Astrocyte of the spinal cord (primary cell): ENCODE measurements at places on chromosomes 16 and 17.

DNA sequence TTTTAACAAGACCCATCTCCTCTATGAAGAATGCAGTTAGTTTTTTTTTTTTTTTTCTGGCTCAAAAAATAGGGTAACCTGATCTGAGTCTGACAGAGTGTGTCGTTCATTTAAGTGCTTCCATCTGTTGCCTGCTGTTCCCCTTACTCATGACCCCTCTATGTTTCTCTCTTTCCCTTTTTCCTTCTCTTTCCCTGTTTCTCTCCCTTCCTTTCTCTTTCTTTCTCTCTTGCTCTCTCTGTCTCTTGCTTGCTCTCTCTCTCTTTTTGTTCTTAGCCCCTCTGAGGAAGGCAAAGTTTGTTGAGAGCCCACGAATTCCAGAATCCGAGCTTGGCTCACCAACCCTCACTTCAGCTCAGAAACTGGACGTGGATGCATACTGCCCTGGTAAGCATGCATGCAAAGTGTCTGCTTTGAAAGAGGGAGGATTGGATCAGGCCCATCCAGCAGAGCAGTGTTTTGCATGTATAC is 185.0 kb downstream of the TANC2 start:
- DNase-seq = peak; percentile 69

DNA sequence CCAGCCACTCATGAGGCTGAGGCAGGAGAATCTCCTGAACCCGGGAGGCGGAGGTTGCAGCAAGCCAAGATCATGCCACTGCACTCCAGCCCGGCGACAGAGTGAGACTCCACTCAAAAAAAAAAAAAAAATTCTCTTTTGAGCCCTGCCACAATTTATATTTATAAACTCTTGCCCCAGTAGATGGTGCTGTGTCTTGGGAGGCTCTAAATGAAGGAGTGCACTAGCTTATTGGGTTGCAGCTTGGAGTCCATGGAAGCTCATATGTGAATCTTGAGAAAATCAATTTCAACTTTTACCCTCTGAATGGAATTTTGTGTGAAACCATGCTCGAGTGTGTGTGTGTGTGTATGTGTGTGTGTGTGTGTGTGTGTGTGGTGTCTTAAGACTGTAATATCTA is 420.1 kb downstream of the HS3ST4 start:
- DNase-seq = no peak

GRCh38 chr17:1120596-1121441 is 59.0 kb downstream of the ABR start:
- no peak for DNase-seq

- no peak for DNase-seq
Measured at GRCh38 chr17:42460371-42460770, 1.7 kb downstream of the ATP6V0A1 start.

GRCh38 chr16:83402160-83402814 is 405.5 kb upstream of the HSBP1 start:
- no peak for DNase-seq

- no peak for DNase-seq
Measured at GRCh38 chr16:74586948-74587347, 20.0 kb downstream of the GLG1 start.

GRCh38 chr16:11640987-11641817 is 27.1 kb upstream of the SNN start:
- DNase-seq = peak; percentile 65

DNA sequence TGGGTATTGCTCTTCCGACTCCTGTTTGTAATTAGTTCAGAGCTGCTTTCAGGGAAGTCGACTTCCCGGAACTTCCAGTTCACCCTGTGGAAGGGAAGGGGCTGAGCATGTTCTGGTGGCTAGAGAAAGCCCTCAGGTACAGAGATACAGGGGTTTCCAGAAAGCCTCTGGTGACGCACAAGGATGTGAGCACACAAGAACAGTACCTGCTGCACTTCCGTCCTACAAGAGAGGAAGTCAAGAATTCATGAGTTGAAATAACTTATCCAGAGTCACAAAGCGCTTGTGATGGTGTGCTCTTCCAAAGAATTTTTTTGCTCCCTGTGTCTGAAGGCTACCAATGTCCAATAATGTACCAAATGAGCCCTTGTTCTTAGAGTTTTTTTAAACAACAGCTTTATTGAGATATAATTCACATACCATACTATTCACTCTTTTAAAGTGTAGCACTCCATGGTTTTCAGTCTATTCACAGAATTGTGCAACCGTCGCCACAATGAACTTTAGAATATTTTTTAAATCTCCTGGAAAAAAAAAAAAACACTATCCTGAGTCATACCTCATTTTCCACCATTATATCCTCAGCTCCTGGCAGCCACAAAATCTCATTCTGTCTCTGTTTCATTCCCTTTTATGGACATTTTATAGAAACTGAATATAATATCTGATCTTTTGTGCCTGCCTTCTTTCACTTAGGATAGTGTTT is 327.6 kb downstream of the CDH13 start:
- DNase-seq = peak; percentile 73

- DNase-seq = peak; percentile 67
Measured at GRCh38 chr16:85372627-85373372, 240.3 kb upstream of the GSE1 start.

- no peak for DNase-seq
Measured at GRCh38 chr16:53123747-53124146, 69.0 kb downstream of the CHD9 start.

GRCh38 chr16:3389663-3390338 is 11.0 kb downstream of the ZSCAN32 start:
- DNase-seq = no peak

GRCh38 chr17:63675231-63675606 is 24.7 kb downstream of the LIMD2 start:
- DNase-seq = peak; percentile 39

- no peak for DNase-seq
Measured at GRCh38 chr16:81804134-81804610, 25.1 kb downstream of the PLCG2 start.

DNA sequence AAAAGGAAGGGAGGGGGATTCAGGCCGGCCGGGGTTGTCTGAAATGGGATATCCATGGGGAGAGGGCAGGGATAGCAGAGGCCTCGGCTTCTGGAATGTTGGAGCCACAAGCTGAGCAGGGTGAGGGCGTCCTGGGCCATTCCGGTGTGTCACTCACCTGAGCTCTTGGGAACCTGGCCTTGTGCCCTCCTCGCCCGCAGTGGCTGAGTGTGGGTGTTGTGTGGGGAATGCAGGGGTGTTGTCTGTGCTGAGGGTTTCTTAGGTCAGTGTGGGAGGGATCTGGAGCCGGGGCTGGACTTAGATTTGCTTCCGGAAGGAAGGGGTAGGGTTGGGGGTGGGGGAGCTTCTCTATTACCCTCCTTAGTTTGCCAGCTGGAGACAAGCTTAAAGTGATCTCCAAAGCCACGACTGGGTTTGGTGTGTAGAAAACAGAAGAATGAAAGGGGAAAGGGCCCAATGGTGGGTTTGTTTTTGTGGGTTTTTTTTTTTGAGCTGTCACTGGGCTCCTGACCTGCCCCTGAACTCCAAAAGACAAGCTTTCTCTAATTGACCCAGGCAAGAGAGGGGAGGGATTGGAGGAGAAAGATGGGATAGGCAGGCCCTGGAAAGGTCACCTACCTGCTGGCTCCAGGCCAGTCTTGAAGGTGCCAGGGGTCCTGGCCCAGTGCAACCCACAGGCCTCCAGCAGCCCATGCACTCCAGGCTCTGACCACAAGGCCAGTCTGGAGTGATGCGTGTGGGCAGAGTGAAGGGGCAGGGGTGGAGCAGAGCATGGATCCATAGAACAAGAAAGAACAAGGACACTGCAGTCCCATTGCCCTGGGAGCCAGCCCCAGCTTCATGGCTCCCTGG is at the start of gene SULT1A2:
SULT1A2 (minus strand) TSS at position 211 of the 852 bp plus-strand sequence. CDS start 1,120 bp downstream, outside the sequence.
- no peak for DNase-seq

DNA sequence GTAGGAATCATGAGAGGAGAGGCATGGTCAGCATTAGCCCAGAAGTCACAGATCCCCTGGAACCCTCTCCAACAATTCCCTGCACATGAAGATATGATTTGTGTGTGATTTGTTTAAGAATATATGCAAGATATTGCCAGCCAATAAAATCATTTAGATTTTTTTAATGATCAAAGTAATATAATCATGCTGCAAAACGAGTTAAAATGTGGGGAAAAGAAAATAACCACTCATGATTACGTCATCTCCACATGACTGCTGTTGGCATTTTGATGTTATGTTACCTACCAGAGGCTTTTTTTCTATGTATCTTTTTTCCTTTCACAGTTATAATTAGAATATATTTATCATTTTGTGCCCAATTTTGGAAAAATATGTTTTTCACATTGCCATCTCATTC is 22.4 kb downstream of the SLC35G3 start:
- DNase-seq = no peak

- no peak for DNase-seq
Measured at GRCh38 chr16:49575346-49576172, 202.0 kb downstream of the C16orf78 start.

DNA sequence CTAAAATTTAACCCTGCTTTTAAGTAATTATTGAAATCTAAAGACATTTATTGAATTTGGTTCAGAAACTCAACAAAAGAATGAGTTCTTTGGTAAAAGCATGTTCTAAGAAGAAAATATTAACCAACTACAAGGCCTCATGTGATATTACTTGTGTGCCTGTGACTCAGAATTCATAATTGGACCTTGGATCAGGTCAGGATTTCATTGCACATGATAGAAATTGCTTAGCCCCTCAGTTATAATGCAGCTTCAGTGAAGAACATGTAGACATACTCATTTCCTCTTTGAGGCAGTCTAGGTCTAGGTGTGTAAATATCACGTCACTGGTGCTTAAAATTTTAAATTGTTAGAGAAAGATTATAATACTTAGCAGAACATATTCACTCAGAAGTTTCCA is 410.0 kb upstream of the SOX9 start:
- DNase-seq = no peak

GRCh38 chr16:83689385-83689831 is 118.4 kb upstream of the HSBP1 start:
- peak; percentile 84 for DNase-seq

DNA sequence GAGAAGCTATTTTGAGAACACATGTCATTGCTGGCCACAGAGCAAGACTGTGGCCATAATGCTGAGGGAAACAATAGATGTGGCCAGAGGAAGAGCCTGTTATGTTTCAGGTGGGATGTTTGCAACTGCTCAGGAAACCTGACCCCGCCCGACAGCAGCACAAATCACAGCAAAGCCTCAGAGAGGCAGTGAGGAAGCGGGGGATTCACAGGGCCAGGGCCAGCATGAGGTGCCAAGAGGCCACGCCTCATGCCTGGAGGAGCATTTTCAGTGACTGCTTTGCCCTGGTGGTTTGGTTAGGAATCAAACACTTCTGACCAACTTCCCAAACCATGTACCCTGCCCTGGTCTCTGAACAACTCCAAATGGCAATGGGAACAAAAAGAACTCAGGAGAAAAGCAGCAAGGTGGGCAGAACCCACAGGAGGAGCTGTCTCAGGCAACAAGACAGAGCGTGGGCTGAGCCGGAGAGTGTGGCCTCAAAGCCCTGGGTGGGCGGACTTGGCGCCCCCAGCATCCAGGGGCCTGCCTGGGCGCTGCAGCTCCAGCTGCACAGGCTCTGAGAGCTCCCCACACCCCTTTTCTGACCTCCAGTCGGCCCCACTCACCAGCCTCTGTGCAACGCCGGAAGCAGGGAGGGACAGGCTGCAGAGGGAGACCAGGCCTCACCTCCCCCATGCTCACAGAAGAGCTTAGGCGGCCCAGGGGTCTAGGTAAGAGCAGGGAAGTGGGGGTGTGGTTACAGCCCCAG is 20.6 kb downstream of the HIC1 start:
- DNase-seq = no peak

GRCh38 chr17:27457360-27457715 is 1.1 kb downstream of the KSR1 start:
- DNase-seq = no peak

GRCh38 chr16:88086571-88087516 is 135.6 kb downstream of the BANP start:
- no peak for DNase-seq

DNA sequence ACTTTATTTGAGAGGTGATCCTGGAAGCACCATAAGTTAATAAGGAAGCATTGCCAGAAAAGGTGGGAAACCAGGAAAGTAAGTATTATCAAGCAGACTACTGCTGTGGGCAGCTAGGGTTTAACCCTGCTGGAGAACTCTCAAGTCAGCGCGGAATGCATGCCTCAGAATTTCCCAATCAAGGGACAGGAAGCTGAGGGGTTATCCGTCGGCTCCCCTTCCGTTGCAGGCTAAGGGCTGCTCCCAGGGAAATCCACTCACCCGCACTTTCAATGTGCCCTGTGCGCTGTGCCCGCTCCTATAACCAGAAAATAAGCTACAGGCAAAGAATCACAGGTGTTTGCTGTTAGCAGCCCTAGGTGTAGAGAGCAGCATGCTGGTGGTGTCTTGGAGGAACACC is 138.5 kb upstream of the CACNG3 start:
- DNase-seq = no peak

DNA sequence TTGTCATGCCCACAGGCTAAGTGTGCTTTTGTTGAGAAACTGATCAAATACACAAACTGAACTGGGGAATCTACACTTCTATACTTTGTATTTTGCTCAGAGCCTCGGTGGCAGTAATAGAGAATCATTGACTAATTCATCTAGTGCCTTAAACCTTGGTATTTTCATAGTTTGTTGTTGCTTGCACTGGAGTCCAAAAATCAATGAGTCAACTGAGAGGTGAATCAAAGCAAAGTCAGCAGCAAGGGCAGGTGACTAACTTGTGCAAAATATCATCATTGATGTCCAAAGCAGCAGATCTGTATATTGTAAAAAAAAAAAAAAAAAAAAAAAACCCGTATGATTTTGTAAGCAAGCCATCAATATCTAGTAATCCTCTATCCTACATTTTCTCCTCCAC is 296.4 kb downstream of the MAP2K6 start:
- no peak for DNase-seq

DNA sequence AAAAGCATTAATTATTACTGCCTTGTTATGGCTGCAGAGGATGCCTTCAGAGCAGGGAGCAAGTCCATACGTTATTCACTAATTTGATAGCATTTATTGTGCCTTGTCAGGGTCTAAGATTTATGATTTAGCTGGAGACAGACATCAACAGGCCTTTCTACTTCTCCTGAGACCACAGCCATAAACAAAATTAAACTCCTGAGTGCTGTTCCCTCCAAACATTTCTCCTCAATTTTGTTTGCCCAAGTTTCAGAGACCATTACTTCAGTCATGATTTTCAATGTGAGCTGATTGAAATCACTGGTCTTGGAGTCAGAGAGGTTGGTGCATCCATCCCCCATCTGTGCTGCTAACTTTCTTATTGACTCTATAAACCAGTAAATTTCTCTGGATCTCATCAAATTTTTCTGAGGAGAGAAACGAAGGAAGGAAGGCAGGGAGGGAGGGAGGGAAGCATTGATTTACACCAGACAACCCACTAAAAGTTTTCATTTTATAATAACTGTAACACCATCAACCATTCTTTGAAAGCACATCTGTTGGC is 423.6 kb upstream of the CDH11 start:
- DNase-seq = no peak

GRCh38 chr17:47301161-47301560 is 22.6 kb upstream of the EFCAB13 start:
- DNase-seq = no peak

DNA sequence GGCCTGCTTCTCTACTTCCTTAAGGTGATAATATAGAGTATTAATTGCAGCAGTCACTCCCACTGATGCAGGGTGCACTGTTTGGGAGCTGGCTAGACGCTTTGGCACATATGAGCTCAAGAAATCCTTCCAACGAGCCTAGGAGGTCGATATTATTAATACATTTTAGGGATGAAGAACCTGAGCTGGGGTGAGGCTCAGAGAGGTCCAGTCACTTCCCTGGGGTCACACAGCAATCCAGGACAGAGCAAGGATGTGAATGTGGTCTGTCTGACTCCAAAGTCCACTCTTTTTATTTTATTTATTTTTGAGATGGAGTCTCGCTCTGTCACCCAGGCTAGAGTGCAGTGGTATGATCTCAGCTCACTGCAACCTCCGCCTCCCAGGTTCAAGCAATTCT is 156.4 kb upstream of the CDC42EP4 start:
- no peak for DNase-seq

- DNase-seq = no peak
Measured at GRCh38 chr16:86868786-86869185, 290.4 kb downstream of the FOXL1 start.
